Upper lobe of left lung (tissue), 6 donors: ENCODE measurements at places on chromosomes 6 and 20. TPM values are rescaled to one million over a fixed set of nuclear protein-coding genes. Genes with fewer than 3 reads are reported as not detected.

DNA sequence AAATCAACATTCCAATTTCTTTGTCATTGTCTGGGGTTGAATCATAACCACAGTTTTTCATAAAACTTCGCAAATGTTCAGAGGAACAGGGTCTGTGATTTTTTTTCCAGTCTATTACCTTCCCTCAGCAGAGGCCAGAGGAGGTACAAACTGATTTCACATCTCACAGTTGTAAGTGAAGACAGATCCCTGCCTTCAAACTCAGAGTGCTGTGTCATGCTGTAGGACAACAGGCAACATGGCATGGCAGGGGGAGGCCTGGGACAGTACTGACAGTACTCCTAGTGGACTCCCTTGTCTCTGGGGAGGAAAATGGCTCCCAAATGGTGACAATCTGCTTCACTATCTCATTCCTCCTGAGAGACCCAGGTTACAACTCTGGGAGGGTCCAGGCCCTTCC lies 308.6 kb downstream of the CDC5L start:
- no peak for DNase-seq

The SLC35B2 gene
- 22.9 TPM for total RNA-seq

GRCh38 chr6:26322645-26323482 lies 42.1 kb upstream of the BTN3A2 start:
- DNase-seq, result no peak

The IER3 gene
- 4.2 TPM for total RNA-seq

- no peak for DNase-seq
Observed at GRCh38 chr6:165605901-165606739, 56.9 kb downstream of the PDE10A start.

GRCh38 chr6:139591075-139591865 lies 216.8 kb upstream of the CITED2 start:
- DNase-seq, result no peak

The EPHA7 gene
- 0.30 TPM for total RNA-seq

The GPR6 gene
- not detected for total RNA-seq

DNA sequence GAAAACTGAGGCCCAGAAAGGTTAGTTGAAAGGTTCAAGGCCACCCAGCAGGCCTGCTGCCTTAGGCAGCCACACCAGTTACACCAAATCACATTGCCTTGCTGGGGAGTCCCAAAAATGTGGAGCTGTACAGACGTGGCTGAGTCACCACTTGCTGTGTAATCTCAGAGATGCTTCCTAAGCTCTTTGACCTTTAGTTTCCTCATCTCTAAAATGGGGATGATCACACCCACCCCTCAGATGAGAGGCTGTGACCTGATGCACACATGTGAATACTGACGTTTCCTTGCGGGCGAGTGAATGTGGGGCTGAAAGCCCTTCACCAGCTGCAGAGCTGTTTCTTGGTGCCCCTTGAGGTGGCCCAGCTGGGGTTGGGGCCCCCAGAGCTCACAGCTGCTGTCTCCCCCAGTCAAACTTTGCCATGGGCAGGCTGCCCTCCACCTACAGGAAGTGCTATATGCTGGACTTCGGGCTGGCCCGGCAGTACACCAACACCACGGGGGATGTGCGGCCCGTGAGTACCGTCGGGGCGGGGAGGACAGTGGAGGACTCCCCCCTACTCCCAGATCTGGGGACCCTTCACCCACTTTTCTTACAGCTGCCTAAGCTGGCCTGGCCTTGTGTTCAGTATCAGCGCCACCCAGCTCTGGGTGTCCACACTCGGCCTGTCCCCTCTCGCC lies 11.0 kb downstream of the TTBK1 start:
- no peak for DNase-seq

DNA sequence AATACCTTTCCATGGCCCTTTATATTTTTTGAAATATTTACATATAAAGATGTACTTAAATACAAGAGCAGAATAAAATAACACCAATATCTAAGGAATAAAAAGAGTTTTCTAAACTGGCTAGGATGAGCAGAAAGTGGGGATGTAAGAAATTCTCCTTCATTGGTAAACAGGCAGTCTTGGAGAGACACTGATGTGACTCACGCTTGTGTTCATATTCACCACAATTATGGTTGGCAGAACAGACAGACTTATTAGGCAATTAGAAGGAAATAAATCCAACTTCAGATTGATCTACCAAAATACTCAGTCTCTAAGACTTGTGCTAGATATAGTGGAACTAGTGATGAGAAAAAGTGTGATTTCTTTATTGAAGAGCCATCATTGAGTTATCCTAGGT lies 463.7 kb downstream of the CDC5L start:
- no peak for DNase-seq

GRCh38 chr6:25922301-25922700 lies 8.2 kb downstream of the SLC17A2 start:
- DNase-seq, result no peak

DNA sequence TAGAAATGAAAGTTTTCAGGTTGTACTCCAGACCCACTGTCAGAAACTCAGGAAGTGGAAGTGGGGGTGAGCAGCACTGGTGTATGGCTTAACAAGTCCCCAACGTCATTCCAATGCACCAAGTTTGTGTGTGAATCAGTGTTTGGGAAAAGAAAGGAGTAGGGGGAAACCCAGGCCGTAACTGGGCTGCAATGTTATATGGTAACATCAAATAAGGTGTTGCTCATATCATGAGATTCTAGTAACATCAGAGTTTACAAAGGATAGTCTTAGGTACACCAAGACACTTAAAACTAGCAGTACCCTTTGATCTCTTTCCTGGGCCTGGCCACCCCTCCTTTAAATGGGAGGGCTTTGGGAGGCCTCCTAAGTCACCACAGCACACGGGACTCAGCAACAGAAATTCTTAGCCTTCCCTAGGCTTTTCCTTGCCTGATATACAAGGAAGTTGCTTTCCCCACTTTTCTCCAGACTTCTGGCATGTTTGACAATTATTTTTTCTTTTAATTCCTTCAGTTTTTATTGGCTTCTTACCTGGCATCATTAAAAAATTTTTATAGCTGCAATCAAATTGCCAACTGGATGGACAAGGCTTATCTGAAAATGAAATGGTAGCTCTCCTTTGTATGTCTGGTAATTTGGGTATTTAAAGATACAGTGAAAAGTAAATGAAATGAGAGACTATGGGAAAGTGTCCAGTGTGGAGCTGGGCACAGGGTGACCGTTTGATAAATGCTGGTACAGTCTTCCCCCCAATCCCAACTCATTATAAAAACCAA lies 15.1 kb downstream of the E2F3 start:
- no peak for DNase-seq

DNA sequence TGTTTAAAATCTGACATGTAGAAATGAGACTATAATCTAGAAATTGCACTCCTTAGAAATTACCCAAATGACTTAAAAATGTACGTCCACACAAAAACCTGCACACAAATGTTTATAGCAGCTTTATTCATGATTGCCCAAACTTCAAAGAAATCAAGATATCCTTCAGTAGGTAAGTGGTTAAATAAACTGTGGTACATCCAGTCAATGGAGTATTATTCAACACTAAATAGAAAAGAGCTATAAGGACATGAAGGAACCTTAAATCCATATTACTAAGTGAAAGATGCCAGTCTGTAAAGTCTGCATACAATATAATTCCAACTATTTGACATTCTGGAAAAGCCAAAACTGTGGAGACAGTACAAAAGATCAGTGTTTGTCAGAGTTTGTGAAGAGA lies 513.4 kb downstream of the PKHD1 start:
- no peak for DNase-seq
